ENCODE measurements at places on chromosomes 7 and 10.

DNA sequence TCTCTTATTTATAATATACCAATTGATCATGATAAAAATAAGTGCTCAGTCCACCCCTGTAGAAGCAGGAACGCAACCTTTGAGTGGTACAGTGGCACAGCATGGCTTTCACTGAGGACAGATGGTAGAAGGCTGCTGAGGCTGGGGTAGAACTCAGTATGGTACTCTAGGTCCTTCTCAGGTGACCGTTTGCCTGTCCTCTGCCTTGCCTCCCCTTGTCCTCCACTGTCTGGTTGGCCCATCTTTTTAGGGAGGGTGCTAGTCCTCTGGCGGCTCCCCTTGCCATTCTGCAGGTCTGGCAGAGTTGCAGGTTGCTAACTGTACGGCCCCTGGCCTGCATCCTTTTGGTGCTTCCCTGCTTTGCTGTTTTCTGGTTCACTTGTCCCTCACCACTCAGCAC lies 27.3 kb downstream of the SLC18A2 start:
- no peak for DNase-seq

DNA sequence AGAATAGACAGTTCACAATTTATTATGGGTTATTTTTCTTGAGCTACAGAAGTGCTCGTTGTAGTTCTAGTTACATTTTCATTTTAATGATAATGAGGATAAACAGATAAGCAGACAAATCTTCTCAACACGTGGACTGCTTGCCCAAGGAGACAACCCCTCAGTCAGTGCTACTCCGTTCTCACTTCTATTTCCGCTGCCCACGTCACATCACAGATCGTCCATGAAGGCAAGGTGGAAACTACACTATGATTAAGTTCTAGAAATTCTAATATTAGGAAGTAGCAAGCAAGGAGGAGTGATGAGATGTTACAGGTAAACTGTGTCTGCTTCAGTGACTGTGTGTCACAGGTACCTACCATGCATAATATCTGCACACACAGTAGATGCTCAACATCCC lies 210.5 kb downstream of the CHCHD3 start:
- DNase-seq: no peak

DNA sequence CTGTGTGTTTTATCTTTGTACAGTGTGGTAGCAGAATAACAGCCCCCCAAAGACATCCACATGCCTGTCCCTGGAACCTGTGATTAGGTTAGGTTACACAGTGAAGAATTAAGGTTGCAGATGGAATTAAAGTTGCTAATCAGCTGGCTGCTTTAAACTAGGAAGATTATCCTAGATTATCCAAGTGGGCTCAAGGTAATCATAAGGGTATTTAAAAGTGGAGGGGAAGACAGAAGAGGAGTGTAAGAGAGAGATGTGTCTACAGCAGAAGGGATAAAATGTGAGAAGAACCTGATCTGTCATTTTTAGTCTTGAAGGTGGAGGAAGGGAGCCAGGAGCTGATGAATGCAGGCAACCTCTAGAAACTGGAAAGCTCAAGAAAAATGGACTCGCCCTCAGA lies 117.6 kb downstream of the ARHGAP22 start:
- DNase-seq: no peak

DNA sequence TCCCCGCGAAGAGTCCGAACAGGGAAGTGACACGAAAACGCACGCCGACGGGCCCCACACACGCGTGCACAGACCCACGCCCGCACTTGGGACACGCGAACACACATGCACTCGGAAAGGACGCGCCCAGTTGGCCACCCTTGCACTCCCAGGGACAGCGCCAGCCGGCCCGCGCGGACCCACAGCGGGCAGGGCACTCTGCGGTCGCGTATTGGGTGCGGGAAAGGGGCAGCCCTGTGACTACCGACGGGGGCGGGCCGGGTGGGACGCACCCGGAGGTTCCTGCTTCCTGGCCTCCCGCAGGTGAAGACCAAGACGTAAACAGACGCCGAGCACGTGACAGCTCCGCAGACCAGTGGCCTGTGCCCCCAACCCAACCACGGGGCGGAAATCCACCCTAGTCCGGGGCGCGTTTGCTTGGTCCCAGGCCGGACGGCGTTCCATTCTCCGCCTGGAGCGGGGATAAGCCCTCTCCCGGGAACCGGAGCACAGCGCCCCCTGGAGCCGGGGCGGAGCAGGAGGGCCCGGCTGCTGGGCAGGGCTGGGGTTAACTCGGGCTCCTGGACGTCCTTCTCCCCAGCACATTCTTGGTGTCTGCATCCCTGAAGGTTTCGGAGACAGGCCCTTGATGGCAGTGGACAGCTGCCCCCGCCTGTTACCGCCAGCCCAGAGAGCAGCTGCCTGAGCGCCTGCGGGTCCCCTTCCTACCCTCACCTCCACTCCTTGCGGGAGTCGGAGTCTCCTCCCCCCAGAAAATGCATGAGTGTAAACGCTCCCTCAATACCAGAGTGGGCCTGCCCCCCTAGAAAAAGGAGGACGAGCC lies 2.0 kb upstream of the LZTS2 start:
- DNase-seq: peak; percentile 43

GRCh38 chr7:1242256-1242605 lies 9.6 kb downstream of the UNCX start:
- DNase-seq: no peak

- no peak for DNase-seq
Observed at GRCh38 chr7:130346177-130346905, 1.7 kb downstream of the CPA5 start.

- DNase-seq: no peak
Observed at GRCh38 chr7:122886357-122887081, at the start of gene CADPS2. Gene CADPS2 (minus strand): TSS chr7:122886460. CDS start chr7:122886337, 123 bp downstream.

DNA sequence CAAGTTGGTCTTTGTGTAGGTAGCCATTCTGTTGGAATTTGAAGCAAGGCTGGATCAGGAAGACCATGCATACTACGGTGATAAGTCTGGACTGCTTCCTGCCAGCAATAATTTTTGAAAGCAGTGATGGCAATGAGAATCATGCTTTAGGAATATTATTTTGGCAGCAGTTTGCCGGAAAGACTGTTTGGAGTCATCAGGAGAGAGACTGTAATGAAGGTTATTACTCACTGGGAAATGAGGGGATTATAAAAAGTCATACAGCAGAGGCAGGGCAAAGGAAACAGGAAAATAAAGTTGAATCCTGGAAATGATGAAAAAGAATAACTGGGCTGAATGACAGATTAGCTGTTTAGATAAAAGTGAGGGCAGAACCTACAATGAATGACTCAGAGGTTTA lies 1136.8 kb upstream of the AUTS2 start:
- no peak for DNase-seq

- DNase-seq: no peak
Observed at GRCh38 chr10:48811461-48811860, 126.8 kb downstream of the WDFY4 start.

DNA sequence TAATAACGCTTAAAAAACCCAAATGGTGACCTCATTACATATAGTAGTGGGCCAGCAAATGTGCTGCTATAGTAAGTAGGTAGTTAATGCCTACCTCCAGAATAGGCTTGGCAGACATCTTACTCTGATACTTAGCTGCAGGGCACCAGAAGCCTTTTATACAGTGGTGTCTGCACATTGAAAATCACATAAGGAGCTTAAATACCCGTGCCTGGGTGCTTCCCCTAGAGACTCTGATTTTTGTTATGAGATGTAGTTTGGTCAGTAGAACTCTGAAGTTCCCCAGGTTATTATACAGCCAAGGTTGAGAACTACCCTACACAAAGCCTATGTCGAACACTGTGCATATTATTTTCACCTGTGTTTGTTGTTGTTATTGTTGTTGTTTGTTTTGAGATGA lies 47.2 kb downstream of the ANKIB1 start:
- DNase-seq: no peak

GRCh38 chr7:98056580-98056979 lies 50.1 kb upstream of the LMTK2 start:
- DNase-seq: no peak

DNA sequence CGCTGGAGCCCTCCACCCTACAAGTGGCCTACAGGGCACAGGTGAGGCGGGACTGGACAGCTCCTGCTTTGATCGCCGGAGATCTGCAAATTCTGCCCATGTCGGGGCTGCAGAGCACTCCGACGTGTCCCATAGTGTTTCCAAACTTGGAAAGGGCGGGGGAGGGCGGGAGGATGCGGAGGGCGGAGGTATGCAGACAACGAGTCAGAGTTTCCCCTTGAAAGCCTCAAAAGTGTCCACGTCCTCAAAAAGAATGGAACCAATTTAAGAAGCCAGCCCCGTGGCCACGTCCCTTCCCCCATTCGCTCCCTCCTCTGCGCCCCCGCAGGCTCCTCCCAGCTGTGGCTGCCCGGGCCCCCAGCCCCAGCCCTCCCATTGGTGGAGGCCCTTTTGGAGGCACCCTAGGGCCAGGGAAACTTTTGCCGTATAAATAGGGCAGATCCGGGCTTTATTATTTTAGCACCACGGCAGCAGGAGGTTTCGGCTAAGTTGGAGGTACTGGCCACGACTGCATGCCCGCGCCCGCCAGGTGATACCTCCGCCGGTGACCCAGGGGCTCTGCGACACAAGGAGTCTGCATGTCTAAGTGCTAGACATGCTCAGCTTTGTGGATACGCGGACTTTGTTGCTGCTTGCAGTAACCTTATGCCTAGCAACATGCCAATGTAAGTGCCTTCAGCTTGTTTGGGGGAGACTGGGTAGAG lies at the start of gene COL1A2:
COL1A2 (plus strand) TSS at position 459 of the 704 bp plus-strand sequence; CDS start at position 596, 137 bp downstream.
- no peak for DNase-seq

DNA sequence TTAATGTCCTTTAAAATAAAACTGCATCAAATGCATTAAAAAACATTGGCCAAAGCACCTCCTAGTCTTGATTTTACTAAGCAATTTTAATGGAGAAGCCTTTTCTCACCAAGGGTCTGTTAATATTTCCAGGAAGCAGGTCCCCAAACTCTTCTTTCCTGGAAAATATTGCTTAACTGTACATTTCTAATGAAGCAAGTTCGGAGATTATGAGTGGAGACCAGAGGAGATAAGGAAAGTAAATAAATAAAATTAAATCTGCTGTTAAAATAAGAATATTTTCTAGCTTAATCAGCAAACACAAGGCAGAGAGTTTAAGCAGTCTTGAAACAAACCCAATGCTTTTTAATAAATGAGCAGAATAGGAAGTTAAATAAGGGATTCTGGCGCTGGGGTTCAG lies 322.4 kb downstream of the PTEN start:
- no peak for DNase-seq

- no peak for DNase-seq
Observed at GRCh38 chr7:44235066-44235465, 34.3 kb downstream of the YKT6 start.

- no peak for DNase-seq
Observed at GRCh38 chr10:124384172-124384571, 34.6 kb downstream of the OAT start.

DNA sequence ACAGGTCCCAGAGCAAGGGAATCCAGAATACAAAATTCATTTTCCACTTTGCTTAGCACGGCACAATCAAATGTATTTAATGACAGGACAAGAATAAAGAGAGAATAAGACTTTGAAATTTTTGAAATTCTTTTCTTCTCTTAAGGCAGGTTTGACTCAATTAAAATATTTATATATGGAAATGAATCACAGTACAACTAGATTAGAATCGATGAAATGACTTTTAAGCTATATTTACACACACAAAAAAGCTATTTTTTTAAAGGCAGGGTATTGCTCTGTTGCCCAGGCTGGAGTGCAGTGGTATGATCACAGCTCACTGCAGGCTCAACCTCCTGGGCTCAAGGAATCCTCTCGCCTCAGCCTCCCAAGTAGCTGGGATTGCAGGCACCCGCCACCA lies 265.4 kb upstream of the SLC26A5 start:
- no peak for DNase-seq

- DNase-seq: no peak
Observed at GRCh38 chr10:28587970-28588290, 55.0 kb downstream of the WAC start.

- no peak for DNase-seq
Observed at GRCh38 chr10:9427209-9427608, 1372.7 kb downstream of the GATA3 start.

DNA sequence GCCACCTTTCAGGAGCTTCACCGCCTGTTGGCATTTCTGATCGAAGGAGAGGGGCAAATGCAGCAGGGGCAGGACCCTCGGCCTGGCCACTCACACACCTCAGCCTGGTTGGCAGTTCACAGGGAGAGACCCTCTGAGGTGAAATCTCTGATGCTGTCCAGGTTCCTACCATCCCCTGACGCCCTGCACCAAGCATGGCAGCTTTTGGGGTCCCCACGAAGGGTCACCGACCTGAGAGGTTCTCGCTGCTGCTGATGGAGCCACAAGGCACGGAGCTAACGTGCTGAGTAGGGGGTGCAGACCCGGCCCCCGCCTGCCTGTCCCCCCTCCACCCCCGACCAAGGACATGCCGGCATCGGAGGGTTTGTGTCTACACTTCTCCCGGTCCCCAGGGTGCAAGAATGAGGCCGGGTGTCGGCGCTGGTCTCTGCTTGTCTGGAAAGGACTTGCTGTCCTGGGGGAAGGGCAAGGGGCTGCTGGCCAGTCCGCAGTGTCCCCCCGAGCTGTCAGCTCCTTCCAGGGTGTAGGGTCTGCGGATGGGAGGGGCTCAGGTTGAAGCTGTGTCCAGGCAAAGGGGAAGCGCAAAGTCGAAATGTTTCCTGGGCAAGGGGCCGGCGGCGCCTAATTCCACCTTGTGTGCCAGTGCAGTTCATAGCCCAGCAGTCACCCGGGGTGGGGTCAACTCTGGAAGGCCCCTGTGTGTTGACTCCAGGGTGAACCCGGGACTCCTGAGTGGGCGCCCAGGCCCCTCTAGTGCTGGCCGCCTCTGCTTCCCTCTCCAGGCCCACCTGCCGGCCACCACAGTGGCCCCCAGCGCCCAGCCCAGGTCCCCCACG lies 132.6 kb downstream of the DNAJB6 start:
- DNase-seq: no peak

- DNase-seq: peak; percentile 53
Observed at GRCh38 chr7:4830176-4830575, 31.7 kb downstream of the PAPOLB start.

DNA sequence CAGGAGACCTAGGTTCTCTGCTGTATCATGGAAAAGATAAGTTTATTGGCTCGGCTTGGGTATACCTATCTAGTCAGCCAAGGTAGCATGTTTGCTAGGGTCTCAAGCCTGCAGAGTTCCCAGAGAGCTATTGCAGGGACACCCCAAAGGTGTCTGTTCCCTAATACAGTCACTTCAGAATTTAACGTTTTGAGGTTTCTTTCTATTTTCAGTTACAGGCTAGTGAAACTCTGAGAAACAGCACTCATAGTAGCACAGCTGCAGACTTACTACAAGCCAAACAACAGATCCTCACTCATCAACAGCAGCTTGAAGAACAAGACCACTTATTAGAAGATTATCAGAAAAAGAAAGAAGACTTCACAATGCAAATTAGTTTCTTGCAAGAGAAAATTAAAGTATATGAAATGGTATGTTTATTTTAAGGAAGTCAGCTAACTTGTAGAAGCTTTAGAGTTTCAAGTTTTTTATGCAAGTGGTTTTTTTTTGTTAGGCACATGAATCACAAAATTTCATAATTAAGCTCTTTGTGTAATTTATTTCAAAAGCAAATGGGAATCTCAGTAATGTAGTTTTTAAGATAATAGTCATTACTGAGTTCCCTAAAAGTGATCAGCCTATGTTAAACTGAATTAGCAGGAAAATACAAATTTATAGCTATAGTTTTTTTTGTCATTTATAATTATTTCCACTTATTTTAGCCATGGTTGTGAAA lies 54.9 kb downstream of the AKAP9 start:
- DNase-seq: no peak

Data from stimulated activated CD4-positive, alpha-beta T cell treated with anti-CD3 and anti-CD28 coated beads, Interleukin-12 subunit alpha, Interleukin-12 subunit beta, amount 100 ng/mL, for 24 hours (primary cell).